ENCODE measurements at places on chromosomes 5 and 9. TPM values are rescaled to one million over a fixed set of nuclear protein-coding genes. Genes with fewer than 3 reads are reported as not detected.

GRCh38 chr9:69970001-69970533 lies 73.6 kb upstream of the MAMDC2 start:
- no peak overlapping the region for H3K27ac ChIP-seq
- H3K27me3 ChIP-seq, result no peaks in the 10 kb centered on the region
- no peaks in the 10 kb centered on the region for H3K36me3 ChIP-seq
- DNase-seq, result no peak
- H3K4me1 ChIP-seq, result no peaks in the 10 kb centered on the region

DNA sequence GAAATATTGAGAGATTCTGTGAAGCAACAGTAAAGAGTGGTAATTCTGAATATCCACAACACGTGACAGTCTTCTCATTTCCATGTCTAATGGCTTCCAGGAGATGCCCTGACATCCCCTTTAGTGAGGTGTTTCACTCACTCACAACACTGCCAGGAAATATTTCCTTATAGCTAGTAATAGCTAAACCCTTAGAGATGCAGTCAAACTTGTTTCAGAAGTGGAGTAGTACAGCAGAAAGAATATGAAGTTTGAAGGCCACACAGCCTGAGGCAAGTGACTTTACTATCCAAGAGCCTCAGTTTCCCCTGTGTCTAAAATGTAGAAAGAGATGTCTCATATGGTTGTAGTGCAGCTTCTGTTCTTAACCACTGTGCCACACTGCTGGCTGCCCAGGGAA lies 139.2 kb downstream of the CDK5RAP2 start:
- peaks cover 35% of the 10 kb centered on the region for H3K36me3 ChIP-seq
- H3K4me3 ChIP-seq, result no peak overlapping the region
- no peaks in the 10 kb centered on the region for H3K4me1 ChIP-seq
- H3K27me3 ChIP-seq, result no peaks in the 10 kb centered on the region

- H3K27me3 ChIP-seq, result no peaks in the 10 kb centered on the region
- H3K4me3 ChIP-seq, result no peak overlapping the region
- H3K4me1 ChIP-seq, result no peaks in the 10 kb centered on the region
- DNase-seq, result no peak
- H3K36me3 ChIP-seq, result no peaks in the 10 kb centered on the region
Measured at GRCh38 chr5:133383580-133383939, 228.8 kb downstream of the FSTL4 start.

- no peak overlapping the region for H3K27ac ChIP-seq
- H3K27me3 ChIP-seq, result no peaks in the 10 kb centered on the region
- DNase-seq, result no peak
- no peaks in the 10 kb centered on the region for H3K36me3 ChIP-seq
Measured at GRCh38 chr9:112315331-112316257, 17.8 kb downstream of the PTBP3 start.

GRCh38 chr9:85276741-85277140 lies 465.0 kb downstream of the AGTPBP1 start:
- no peak overlapping the region for H3K4me3 ChIP-seq
- H3K27ac ChIP-seq, result no peak overlapping the region
- H3K27me3 ChIP-seq, result no peaks in the 10 kb centered on the region
- no peak for DNase-seq
- H3K36me3 ChIP-seq, result no peaks in the 10 kb centered on the region

DNA sequence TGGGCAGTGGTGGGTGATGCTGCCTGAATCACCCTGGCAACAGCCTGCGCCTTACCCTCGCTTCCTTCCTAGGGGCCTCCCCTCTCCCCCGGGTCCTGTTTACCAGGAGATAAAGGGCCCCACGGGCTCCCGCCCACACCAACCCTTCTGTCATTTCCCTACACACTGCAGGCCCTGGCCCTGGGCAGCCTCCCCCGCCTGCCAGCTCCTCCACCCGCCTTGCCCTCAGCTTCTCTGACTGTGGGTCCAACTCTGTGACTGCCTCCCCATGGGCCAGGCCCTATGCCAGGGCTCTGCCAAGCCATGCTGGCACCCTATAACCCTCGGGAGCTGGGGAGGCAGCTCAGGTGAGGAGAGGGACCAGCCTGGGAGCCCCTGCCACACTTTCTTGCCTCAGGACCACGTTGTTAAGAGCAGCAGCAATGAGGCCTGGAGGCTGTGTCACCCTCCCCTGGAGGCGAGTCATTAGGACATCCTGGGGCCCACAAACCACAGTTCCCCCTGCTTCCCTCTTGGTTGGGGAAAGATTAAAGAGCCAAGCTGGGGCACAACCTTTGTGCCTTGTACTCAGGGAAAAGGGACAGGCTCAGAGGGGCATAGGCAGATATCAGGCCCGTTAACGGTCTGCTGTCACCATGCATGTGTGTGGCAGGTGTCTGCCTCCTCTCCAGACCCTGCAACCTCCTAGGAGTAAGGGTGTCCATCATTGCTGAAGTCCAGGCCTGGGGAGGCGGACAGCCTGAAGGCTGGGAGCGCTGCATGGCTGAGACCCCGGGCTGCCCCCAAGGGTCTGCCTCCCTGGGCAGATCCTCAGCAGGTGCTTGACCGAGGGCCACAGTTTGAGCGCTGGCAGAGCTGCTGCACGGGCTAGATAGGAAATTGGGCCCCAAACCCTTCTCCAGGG lies 2.8 kb downstream of the MGAT4B start:
- H3K36me3 ChIP-seq, result no peaks in the 10 kb centered on the region
- DNase-seq, result no peak
- H3K4me1 ChIP-seq, result peaks cover 19% of the 10 kb centered on the region

DNA sequence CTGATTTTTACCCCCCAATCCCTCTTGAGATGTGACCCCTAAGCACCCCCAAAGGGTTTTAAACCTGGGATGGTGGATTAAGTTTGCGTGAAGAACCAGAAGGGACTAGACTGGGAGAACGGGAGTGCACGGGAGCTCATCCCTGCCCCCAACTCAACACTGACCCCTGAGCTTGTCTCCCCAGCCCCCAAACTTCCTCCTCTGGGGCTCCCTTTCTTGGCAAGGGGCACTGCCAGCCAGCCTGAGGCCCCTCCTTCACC lies 5.0 kb upstream of the SET start:
- no peaks in the 10 kb centered on the region for H3K36me3 ChIP-seq
- peaks cover 27% of the 10 kb centered on the region for H3K4me1 ChIP-seq
- DNase-seq, result no peak
- H3K4me3 ChIP-seq, result peak overlapping the region; percentile 91
- H3K27me3 ChIP-seq, result no peaks in the 10 kb centered on the region

GRCh38 chr5:108193021-108193795 lies 188.7 kb downstream of the FBXL17 start:
- no peak overlapping the region for H3K27ac ChIP-seq
- no peaks in the 10 kb centered on the region for H3K4me1 ChIP-seq
- H3K36me3 ChIP-seq, result no peaks in the 10 kb centered on the region
- DNase-seq, result no peak
- H3K4me3 ChIP-seq, result no peak overlapping the region

DNA sequence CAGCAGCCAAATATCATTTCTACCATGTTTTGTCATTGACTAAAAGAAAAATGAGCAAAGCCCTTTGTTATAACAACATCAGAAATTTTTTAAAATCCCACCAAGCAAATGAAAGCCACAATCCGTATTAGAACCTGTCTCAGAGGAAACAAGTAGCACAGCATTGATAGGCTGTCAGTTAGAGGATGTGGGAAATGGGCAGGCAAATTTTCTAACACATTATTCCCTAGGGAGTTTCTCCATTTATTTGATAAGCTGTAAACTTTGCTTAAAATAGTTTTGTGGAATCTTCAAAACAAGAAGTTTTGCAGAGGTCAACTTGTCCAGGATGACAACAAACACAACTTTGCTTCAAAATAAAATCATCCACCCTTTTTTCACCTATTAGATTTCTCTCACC lies 53.6 kb upstream of the APC start:
- no peaks in the 10 kb centered on the region for H3K27me3 ChIP-seq
- H3K4me3 ChIP-seq, result no peak overlapping the region
- H3K27ac ChIP-seq, result no peak overlapping the region
- DNase-seq, result no peak
- H3K36me3 ChIP-seq, result no peaks in the 10 kb centered on the region

- no peak overlapping the region for H3K27ac ChIP-seq
- no peak overlapping the region for H3K4me3 ChIP-seq
- no peaks in the 10 kb centered on the region for H3K27me3 ChIP-seq
- H3K4me1 ChIP-seq, result no peaks in the 10 kb centered on the region
Measured at GRCh38 chr5:168317521-168318147, 26.2 kb downstream of the WWC1 start.

- H3K36me3 ChIP-seq, result no peaks in the 10 kb centered on the region
- DNase-seq, result peak; percentile 65
- H3K27ac ChIP-seq, result no peak overlapping the region
- no peak overlapping the region for H3K4me3 ChIP-seq
- no peaks in the 10 kb centered on the region for H3K27me3 ChIP-seq
Measured at GRCh38 chr5:133552925-133553525, 59.3 kb downstream of the FSTL4 start.

GRCh38 chr5:67643536-67643935 lies 446.9 kb upstream of the CD180 start:
- no peaks in the 10 kb centered on the region for H3K4me1 ChIP-seq
- no peak overlapping the region for H3K27ac ChIP-seq
- no peaks in the 10 kb centered on the region for H3K27me3 ChIP-seq
- H3K36me3 ChIP-seq, result no peaks in the 10 kb centered on the region

- H3K27me3 ChIP-seq, result no peaks in the 10 kb centered on the region
- H3K4me3 ChIP-seq, result no peak overlapping the region
- H3K27ac ChIP-seq, result no peak overlapping the region
- H3K4me1 ChIP-seq, result no peaks in the 10 kb centered on the region
- no peak for DNase-seq
- H3K36me3 ChIP-seq, result no peaks in the 10 kb centered on the region
Measured at GRCh38 chr5:33309068-33309467, 131.7 kb upstream of the TARS1 start.

GRCh38 chr9:123928533-123929176 lies 1.3 kb downstream of the DENND1A start:
- no peaks in the 10 kb centered on the region for H3K27me3 ChIP-seq
- H3K36me3 ChIP-seq, result no peaks in the 10 kb centered on the region
- peak overlapping the region; percentile 73 for H3K27ac ChIP-seq
- peaks cover 20% of the 10 kb centered on the region for H3K4me1 ChIP-seq
- peak overlapping the region; percentile 58 for H3K4me3 ChIP-seq
- DNase-seq, result no peak

- no peaks in the 10 kb centered on the region for H3K27me3 ChIP-seq
- no peak overlapping the region for H3K27ac ChIP-seq
- no peak for DNase-seq
- no peaks in the 10 kb centered on the region for H3K4me1 ChIP-seq
- no peak overlapping the region for H3K4me3 ChIP-seq
Measured at GRCh38 chr9:101590901-101591300, 3.9 kb downstream of the PPP3R2 start.

- H3K4me3 ChIP-seq, result no peak overlapping the region
- H3K27me3 ChIP-seq, result no peaks in the 10 kb centered on the region
- no peaks in the 10 kb centered on the region for H3K4me1 ChIP-seq
- no peak overlapping the region for H3K27ac ChIP-seq
Measured at GRCh38 chr5:124054564-124054963, 542.6 kb downstream of the CSNK1G3 start.

- H3K27me3 ChIP-seq, result no peaks in the 10 kb centered on the region
- no peak overlapping the region for H3K27ac ChIP-seq
- no peaks in the 10 kb centered on the region for H3K36me3 ChIP-seq
- DNase-seq, result no peak
Measured at GRCh38 chr5:371811-372555, 50.5 kb downstream of the AHRR start.

- H3K4me3 ChIP-seq, result no peak overlapping the region
- H3K36me3 ChIP-seq, result no peaks in the 10 kb centered on the region
- H3K27ac ChIP-seq, result no peak overlapping the region
- H3K27me3 ChIP-seq, result no peaks in the 10 kb centered on the region
- DNase-seq, result no peak
Measured at GRCh38 chr5:115774684-115775083, 41.8 kb downstream of the CDO1 start.

GRCh38 chr9:8027351-8027750 lies 227.8 kb upstream of the DMAC1 start:
- H3K4me3 ChIP-seq, result no peak overlapping the region
- H3K36me3 ChIP-seq, result no peaks in the 10 kb centered on the region
- H3K27me3 ChIP-seq, result no peaks in the 10 kb centered on the region
- no peak for DNase-seq

GRCh38 chr5:136285096-136285855 lies 80.1 kb downstream of the TRPC7 start:
- no peaks in the 10 kb centered on the region for H3K4me1 ChIP-seq
- no peaks in the 10 kb centered on the region for H3K27me3 ChIP-seq
- no peak for DNase-seq
- no peak overlapping the region for H3K4me3 ChIP-seq
- no peak overlapping the region for H3K27ac ChIP-seq

GRCh38 chr9:87277346-87277745 lies 220.3 kb upstream of the DAPK1 start:
- H3K4me3 ChIP-seq, result no peak overlapping the region
- no peaks in the 10 kb centered on the region for H3K27me3 ChIP-seq
- H3K27ac ChIP-seq, result no peak overlapping the region
- DNase-seq, result no peak

DNA sequence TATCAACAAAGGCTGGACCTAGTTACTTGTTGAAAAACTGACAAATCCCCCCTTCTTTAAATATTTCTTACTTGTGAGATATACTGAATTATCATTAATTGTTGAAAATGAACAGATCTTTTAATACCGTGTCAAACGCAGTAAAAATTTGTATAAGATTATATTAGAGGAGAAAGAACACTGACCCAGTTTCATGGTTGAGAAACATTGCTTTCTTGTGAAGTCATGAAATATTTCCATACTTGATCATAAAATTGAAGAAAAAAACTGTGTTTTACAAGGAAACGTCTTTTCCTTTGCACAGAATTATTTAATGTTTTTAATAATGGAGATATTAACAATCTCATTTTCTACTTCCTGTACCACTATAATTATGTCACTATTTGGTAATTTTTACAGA lies 45.8 kb downstream of the MOCS2 start:
- no peak overlapping the region for H3K4me3 ChIP-seq
- no peaks in the 10 kb centered on the region for H3K4me1 ChIP-seq
- no peak overlapping the region for H3K27ac ChIP-seq
- H3K36me3 ChIP-seq, result no peaks in the 10 kb centered on the region
- H3K27me3 ChIP-seq, result no peaks in the 10 kb centered on the region

- no peaks in the 10 kb centered on the region for H3K36me3 ChIP-seq
- H3K4me1 ChIP-seq, result peaks cover 6% of the 10 kb centered on the region
- no peak overlapping the region for H3K4me3 ChIP-seq
- DNase-seq, result no peak
- H3K27me3 ChIP-seq, result no peaks in the 10 kb centered on the region
Measured at GRCh38 chr9:72955571-72955970, 2.7 kb upstream of the ALDH1A1 start.

The SHROOM1 gene
- 5.4 TPM for total RNA-seq

The ANKRD34B gene
- not detected for total RNA-seq

The OTP gene
- not detected for total RNA-seq

The DBH gene
- total RNA-seq, result 0.08 TPM

Measured in naive thymus-derived CD4-positive, alpha-beta T cell (primary cell).